ENCODE measurements at places on chromosomes 7 and 10.

- no peak for DNase-seq
Measured at GRCh38 chr10:11781114-11781513, 38.9 kb downstream of the ECHDC3 start.

DNA sequence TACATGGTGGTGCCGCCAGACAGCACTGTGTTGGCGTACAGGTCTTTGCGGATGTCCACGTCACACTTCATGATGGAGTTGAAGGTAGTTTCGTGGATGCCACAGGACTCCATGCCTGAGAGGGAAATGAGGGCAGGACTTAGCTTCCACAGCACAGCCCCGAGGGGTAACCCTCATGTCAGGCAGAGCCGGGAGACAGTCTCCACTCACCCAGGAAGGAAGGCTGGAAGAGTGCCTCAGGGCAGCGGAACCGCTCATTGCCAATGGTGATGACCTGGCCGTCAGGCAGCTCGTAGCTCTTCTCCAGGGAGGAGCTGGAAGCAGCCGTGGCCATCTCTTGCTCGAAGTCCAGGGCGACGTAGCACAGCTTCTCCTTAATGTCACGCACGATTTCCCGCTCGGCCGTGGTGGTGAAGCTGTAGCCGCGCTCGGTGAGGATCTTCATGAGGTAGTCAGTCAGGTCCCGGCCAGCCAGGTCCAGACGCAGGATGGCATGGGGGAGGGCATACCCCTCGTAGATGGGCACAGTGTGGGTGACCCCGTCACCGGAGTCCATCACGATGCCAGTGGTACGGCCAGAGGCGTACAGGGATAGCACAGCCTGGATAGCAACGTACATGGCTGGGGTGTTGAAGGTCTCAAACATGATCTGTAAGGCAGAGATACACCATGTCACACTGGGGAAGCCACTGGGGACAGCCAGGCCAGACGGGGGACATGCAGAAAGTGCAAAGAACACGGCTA lies 104.6 kb upstream of the TNRC18 start:
- DNase-seq = no peak

DNA sequence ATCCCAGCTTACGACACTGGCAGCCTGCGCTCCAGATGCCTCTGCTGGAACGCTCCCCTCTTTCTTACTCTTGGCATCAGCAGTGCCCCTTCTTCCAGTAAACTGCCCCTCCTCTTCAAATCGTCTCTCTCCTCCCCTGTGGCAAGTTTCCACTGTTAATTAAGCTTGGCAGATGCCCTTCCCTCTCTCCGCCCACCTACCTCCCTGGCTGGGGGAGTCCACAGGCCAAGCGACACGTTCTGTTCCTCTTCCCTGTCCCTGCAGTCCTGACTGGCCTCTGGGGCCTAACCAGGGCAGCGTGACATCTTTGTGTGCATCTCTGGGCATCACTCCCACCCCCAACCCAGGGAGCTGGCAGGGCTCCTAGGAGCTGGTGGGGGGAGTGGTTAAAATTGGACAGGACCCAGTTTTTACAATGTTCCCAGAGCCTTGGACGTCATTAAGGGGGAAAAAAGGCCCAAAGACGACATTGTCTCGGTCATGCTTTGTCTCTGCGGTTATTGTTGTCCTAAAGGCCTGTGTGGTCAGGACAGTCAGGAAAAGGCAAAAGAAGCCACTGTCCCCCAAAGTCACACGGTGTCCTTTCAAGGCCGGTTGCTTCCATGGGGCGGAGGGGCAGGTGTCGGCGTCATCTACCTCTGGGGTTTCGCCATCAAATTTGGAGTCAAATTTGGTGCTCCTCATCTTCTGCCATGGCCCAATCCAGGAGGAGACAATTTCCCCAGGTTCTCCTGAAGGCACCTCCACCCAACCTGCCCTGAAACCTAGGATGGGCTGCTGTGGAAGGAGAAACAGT lies 54.2 kb downstream of the DLG5 start:
- DNase-seq = no peak

GRCh38 chr7:114502454-114503254 lies 88.0 kb downstream of the FOXP2 start:
- DNase-seq = no peak

DNA sequence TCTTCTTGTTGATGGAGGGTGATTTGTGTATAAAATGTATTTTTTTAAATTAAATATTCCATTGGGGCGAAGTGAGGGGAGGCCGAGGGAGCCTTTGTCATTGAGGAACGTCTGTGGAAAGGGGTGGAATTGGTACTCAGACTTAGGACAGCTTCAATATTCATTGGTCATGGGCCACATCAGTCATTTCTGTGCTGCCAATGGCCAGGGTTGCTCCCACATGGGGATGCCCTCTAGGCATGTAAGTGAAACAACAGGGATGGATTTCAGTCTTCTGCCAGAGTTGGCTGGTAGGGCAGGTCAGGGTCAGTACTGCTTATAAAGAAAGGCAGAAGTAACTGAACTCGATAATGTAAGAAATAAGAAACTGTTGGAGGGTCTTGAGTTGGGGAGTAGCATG lies 47.2 kb downstream of the NEURL1 start:
- no peak for DNase-seq

DNA sequence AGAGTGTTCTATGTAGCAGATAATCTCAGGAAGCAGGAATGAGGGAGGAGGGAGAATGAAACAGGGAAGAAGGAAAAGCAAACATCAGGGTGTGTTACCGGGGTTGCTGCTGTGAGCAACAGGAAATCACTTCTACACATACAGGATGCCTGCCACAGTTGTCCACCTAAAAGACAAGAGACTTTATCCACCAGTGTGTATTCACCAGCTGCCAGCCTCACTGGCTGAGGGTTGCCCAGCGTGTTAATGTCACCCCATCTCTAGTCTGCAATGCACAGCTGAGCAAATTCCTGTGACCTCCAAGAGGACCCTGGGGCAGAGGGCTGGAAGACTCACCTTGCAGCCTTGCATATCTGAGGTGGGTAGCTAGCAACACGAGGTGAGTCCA lies 183.7 kb downstream of the GPAM start:
- no peak for DNase-seq

DNA sequence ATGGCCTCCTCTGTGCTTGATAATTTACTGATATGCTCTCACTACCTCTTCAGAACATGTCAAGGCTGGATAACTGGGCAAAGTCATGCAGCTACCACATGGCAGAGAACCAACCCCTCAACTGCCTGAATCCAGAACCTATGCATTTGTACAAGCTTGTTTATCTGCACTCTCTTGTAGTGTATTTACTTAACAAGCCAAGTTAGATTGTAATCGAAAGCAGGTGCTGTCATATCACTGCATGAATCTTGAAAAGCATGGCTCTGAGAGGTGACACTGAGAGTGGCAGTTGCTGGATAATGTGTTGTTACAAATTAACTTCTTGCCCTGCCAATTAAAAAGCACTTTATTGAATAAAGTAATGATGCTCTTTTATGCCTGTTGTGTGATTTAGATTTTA lies 588.6 kb downstream of the NRG3 start:
- no peak for DNase-seq

- no peak for DNase-seq
Measured at GRCh38 chr10:33421789-33422462, 87.5 kb upstream of the NRP1 start.

- no peak for DNase-seq
Measured at GRCh38 chr7:137967143-137968018, 34.5 kb downstream of the CREB3L2 start.

- no peak for DNase-seq
Measured at GRCh38 chr7:92917230-92917629, 80.9 kb upstream of the CDK6 start.

DNA sequence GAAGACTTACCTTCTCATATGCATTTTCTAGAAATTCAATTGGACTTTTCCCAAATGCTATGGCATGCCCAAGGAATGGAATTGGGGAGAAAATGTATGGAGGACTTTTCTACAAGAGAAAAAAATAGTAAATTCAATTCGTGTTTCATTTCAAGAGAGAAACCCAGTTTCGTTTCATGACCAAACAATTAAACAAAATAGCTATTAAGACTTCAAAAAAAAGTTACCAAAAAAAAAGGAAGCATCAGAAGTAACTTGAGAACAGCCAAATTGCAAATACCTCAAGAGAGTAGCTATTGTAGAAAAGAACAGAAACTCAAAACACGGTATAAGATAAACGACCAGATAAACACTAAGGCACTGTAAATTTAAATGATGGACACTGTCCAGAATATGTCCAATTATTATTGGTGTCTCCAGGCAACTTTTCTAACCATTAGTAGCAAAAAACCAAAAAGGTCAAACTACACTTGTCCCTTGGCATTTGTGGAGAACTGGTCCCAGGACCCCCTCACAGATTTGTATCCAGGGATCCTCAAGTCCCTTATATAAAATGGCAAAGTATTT lies 2.4 kb downstream of the CYP51A1 start:
- DNase-seq = no peak

DNA sequence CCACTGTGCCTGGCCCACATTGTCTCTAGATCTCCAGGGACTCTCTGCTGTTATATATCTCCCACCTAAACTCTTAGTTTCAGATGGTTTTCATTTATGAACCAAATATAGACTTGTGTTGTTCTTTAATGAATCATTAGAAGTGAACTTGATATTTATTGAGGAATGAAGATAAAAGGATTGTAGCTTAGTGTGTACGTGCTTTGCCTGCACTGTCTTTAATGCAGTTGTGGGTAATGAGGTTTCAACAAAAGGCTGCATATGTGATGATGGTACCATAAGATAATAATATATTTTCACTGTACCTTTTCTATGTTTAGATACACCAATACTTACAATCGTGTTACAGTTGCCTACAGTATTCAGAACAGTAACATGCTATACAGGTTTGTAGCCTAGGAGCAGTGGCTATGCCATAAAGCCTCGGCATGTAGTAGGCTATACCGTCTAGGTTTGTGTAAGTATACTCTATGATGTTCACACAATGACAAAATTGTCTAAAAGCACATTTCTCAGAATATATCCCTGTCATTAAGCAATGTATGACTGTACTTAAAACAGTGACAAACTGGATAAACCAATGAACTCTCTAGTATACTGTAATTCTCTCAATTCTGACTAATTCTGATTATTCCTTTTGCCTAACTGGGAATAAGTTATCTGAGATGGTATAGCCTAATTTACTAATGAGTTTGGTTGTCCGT lies 25.2 kb downstream of the VCL start:
- no peak for DNase-seq

GRCh38 chr10:81875467-81876252 lies 666 bp downstream of the NRG3 start:
- DNase-seq = no peak

- no peak for DNase-seq
Measured at GRCh38 chr7:83077328-83077727, 85.4 kb downstream of the PCLO start.

- DNase-seq = no peak
Measured at GRCh38 chr7:154867068-154867467, 135.9 kb downstream of the PAXIP1 start.

DNA sequence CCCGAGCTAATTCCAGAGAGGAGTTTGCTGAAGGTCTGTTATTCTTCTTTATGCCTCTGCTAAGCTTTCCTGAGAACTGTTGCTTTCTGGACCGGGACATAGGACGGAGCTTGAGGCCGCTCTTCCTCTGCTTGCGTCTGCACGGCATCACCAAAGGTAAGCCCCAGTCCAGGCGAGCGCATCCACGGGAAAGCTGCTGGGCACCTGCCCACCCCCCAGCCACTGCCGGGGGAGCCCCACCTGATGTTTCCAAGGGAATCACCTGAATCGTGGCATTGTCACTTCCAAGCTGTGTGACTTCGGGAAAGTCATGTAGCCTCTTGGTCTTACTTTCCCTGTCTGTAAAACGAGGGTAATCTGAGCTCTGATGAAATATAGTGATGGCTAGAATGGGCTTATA lies 45.1 kb upstream of the PLEKHA1 start:
- DNase-seq = no peak

DNA sequence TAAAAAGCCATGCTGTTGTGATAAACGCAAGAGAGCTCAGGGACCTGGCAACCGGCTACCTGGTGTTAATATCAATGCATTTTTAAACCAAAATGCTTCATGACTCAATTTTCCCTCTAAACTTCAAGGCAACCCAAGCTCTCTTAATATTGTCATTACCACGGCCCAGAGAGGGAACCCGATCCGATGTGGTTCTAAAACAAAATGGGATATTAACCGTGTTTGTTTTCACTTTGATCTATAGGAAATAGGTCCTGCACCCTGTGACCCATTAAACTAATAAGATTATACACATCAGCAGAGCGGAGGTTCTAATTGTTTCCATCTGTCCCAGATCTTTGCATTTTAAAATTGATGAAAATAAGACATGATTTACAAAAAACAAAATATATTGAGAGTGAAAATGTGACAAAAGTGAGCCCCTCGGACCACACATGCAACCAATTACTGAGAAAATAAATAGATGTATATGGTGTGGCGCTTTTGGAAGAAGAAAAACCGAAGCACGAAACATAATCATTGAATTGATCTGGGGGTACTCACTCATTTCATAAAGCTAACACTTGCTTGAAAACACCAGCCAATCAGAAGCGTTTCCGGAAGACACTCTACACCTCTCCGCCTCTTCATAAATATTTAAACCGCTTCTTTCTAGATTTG lies 290.3 kb upstream of the NFE2L3 start:
- DNase-seq = no peak

DNA sequence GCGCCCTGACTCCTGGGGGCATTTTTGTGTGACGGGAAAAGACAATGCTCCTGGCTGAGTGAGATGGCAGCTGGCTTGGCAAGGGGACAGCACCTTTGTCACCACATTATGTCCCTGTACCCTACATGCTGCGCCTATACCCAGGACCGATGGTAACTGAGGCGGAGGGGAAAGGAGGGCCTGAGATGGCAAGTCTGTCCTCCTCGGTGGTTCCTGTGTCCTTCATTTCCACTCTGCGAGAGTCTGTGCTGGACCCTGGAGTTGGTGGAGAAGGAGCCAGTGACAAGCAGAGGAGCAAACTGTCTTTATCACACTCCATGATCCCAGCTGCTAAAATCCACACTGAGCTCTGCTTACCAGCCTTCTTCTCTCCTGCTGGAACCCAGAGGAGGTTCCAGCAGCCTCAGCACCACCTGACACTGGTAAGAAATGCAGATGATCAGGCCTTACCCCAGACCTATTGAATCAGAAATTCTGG lies at the start of gene ARMS2:
TSS of gene ARMS2 (plus strand) at position 51 of the 478 bp plus-strand sequence. CDS start at position 126, 75 bp downstream.
- no peak for DNase-seq

DNA sequence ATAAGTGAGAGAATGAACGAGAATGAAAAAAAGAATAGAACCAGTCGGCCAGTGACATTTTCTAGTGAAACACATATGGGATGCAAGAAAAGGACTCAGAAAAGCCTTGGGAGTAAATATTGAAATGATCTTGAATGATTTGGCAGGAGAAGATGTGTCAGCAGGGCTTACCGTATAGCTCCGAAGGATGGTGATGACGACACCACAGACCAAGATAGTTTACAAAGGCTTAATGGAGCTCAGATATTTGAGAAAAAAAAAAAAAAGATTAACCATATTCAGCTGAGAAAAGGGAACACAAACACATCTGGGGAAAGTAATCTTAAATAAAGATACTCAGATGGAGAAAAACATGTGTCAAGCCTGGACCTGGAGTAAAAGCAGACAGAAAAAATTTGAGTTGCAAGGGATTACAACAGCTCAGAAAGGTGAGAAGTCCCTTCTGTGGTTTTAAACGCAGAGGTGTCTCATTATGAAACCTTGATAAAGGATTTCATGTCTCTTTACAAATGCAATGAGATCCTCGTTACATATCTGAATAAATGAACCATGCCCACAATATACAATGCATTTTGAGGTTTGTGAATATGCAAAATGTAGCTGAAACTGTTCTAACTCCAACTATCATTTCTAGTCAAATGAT lies 36.0 kb downstream of the DNAJB9 start:
- DNase-seq = no peak

GRCh38 chr7:104984585-104985258 lies 29.3 kb upstream of the KMT2E start:
- no peak for DNase-seq

- DNase-seq = no peak
Measured at GRCh38 chr10:86730227-86730626, 26.2 kb upstream of the BMPR1A start.

All from CD4-positive, alpha-beta T cell treated with Interleukin-4 for 4 hours (primary cell).